Foreskin keratinocyte (primary cell): ENCODE measurements at places on chromosomes 5 and 9. TPM values are rescaled to one million over a fixed set of nuclear protein-coding genes. Genes with fewer than 3 reads are reported as not detected.

The PRRX2 gene
- total RNA-seq: not detected in 2 replicates

The GFRA3 gene
- not detected in 2 replicates for total RNA-seq

The PCDHA12 gene
- 0.03 and 0.07 TPM in 2 replicates for total RNA-seq

The ACOT12 gene
- total RNA-seq: not detected in 2 replicates

The ZDHHC11B gene
- 0.14 TPM in 1 of 2 replicates, not detected in the other for total RNA-seq

The OR1Q1 gene
- not detected in 2 replicates for total RNA-seq

The AFAP1L1 gene
- total RNA-seq: 16.5 and 16.6 TPM in 2 replicates

The HAVCR2 gene
- not detected in 2 replicates for total RNA-seq

The DBH gene
- not detected in 2 replicates for total RNA-seq

DNA sequence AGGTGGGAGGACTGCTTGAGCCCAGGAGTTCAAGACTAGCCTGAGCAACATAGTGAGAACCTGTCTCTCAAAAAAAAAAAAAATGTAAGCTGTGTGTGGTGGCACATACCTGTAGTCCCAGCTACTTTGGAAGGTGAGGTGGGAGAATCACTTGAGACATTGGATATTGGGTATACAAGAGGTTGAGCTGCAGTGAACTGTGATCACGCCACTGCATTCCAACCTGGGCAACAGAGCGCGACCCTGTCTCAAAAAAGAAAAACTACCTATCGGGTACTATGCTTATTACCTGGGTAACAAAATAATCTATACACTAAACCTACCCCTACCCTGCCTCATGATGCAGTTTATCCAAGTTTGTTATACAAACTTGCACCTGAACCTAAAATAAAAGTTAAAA, 64.9 kb downstream of the AOPEP start:
- DNase-seq: no peak

- no peak for DNase-seq
These were observed 229.3 kb downstream of the PCSK1 start for GRCh38 chr5:96203761-96204160.

GRCh38 chr9:16058131-16058549, 505.3 kb downstream of the CCDC171 start:
- peak; percentile 82 for DNase-seq

GRCh38 chr5:132100672-132101261, 27.2 kb downstream of the CSF2 start:
- no peak for DNase-seq

- DNase-seq: no peak
These were observed 122.0 kb downstream of the PRDM9 start for GRCh38 chr5:23629396-23629795.

DNA sequence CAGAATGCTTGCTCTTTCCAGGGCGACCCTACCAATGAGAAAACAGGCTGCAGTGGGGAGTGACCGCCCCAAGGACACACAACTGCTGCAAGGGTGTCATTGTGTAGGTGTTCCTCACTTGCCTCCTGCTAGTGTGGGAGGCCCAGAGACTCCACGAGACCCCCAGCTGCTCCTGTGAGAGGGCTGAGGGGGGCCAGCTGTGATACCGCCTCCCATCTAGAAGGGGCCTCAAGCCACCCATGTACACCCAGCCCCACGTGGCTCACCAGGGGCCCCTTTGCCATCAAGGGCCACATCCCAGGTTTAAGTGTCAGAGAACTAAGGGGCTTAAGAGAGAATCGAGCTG, 1.3 kb upstream of the ASS1 start:
- no peak for DNase-seq

GRCh38 chr5:173858670-173859407, 29.3 kb upstream of the CPEB4 start:
- DNase-seq: no peak

DNA sequence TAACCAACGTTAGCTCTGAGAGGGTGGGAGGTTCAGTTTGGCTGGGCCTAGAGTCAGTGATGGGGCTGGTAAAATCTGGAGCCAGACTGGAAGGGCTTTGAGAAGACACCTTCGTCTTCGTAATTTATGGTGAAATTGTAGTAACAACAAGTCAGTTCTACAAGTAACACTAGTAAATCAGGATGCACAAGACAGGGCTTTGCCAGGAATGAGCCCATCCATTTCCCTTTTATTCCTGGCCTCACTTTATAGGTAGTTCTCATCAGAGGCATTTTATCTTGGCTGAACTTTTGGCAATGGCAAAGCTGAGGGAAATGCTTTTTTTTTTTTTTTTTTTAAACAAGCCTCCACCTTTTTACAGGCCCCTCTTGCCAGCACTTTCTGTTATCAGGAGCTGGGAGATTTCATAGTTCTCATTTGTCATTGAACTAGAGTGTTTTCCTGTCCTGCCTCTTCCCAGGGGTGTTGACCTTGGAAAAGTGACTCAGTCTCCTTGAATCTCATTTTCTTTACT, 110.5 kb upstream of the KLF4 start:
- no peak for DNase-seq

- no peak for DNase-seq
These were observed 626 bp downstream of the OR13C2 start for GRCh38 chr9:104604801-104605200.

DNA sequence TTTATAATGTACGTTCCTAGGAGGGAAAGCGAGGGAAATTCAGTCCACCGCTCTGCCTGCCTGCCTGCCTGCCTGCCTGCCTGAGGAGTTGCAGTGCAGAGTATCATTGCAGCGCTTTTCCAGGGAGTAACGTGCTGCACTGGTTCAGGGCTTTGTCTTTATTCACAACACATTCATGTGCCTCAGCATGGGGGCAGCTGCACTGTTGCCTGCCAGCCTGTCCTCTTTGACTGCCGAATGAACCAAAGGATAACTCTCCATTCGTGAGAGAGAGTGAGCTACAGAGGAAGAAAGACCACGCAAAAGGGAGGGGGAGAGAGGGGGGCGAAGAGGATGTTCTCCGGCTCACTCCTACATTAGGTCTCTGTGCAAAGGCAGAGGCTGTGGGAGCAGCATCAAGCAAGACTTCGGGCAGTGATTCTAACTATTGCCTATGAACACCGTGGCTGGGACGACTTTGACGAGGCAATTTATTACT, 791.2 kb downstream of the MAT2B start:
- no peak for DNase-seq

DNA sequence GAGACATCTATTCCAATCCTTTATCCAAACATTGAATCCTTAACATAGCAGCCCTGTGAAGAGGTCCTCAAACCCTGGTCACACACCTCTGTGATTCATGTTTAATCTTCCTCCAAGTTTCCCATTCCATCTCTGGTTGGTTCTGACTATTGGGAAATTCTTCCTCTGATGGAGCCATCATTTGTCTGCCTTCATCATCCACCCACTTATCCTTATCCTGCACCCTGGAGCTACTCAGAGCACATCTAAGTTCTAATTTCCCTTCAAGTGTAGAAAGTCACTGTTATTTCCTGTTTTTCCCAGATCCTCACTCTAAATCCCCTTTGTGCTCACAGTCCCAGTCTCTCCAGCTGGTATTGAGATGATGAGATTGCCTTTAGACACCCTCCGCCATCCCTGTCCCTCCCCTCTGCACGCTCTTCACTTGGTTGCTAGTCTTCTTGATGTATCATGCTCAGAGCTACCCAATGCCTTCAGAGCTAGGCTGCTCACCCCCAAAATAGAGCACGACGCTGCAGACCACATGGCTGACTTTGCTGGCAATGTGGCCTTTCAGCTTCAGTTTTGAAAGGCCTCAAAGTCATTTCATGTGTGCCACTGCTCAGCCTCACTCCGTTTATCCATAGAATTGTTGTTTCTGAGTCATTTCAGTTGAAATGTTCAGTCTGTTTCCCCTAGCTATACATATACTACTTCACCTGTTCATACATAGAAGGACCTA, 154.3 kb downstream of the PALM2AKAP2 start:
- no peak for DNase-seq

DNA sequence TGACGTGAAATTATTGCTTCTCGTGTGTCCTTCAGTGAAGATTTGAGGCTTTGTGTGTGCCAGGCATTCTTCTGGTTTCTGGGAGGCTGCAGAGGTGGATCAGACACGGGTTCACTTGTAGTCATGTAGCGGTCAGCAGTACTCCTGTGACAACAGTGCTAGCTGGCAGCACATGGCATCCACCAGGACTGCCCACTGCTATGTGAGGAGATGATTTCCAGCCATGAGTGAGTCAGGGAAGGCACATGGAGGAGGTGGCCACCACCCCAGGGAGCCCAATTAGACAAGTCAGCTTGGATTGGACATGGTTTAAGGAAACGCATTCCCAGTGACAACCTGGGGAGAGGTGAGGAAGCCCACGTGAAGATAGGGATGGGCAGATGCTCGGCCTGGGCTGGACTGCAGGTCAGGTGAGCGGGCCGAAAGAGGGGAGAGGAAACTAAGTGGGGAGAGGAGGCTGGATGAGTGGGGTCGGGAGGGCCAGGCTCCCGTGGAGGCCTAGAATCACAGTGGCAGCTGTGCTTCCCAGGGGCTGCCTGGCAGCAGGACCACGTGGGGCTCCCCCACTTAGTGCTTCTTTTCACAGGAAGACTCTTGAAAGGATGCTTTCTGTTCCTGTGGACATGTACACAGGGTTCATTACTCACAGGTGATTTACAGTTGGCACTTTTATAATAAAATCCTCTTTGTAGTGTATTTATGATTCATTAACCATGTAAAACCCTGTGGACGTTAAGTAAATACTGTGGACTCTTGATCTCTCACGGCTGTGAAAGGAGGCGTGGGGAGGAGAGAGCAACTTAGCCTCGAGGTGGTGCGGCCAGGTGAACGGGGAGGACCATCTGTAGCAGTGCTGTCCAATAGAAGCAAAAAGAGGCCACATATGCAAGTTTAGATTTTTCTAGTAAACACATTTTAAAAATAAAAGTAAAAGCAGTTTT, 80.0 kb upstream of the OTULINL start:
- no peak for DNase-seq

DNA sequence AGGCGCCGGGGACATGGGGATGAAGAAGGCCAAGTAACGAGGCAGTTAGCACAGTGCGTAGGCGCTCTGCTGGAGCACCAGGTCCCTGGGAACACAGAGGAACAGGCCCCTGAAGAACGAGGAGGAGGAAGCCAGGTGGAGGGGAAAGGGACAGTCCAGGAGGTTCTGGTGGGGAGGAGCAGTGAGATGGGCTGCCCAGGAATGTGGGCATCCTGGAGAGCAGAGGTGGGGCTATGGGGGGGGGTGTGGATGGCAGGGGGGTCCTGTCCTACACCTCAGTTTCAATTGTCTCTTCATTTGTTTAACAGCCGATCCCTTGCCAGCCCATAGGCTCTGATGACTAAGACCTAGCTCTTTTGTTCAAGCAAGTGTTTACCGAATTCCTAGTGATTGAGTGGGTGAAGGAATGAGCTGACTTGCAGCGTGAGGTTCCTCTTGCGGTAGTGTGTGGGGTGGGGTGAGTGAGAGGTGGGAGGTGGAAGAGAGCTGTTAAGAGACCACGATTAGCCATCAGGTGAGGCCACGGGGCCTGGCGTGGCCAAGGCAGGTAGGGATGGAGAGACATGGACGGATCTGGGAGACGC, 8.4 kb upstream of the PHYHD1 start:
- peak; percentile 96 for DNase-seq

DNA sequence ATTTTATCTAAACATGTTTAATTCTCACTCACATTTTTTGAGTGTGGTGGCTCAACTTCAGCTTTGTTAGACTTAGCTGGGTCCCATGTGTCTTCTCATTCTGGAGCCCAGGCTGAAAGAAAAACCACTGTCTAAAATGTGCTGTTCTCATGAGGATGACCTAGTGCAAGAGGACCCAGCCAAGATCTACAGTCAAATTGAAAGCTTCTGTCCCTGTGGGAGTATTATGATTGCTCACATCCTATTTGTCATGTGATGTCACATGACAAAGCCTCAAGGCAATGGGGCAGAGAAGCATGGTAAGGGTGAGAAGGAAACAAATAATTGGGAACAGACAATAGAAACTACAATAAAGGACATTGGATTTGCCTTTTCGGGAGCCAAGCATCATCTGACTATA, 113.4 kb upstream of the ASTN2 start:
- DNase-seq: no peak

- DNase-seq: no peak
These were observed 7.9 kb downstream of the IGIP start for GRCh38 chr5:140133514-140134167.

- no peak for DNase-seq
These were observed 66.2 kb upstream of the WDR41 start for GRCh38 chr5:77558266-77558665.

DNA sequence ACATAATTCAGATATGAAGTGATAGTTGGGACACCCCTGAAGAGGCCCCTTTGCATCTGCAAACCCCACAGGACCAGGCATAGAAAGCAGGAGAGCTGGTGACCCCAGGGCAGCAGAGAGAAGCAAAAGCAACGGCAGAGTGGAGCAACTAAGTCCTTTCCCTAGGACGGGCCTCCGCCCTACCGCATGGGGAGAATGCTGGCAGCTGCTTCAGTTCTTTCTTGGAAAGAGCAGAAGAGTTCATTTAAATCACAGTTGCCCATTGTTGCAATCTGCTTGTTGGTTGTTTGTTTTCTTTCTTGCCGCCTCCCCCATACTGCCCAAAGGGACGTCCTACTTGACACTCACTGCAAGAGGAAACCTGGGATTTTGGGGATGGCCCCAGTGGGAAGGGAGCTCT, 126.2 kb downstream of the ADAMTS16 start:
- no peak for DNase-seq

- DNase-seq: no peak
These were observed 8.5 kb upstream of the MRNIP start for GRCh38 chr5:179867079-179867465.

GRCh38 chr9:4640027-4640426, 22.1 kb upstream of the PLPP6 start:
- no peak for DNase-seq

DNA sequence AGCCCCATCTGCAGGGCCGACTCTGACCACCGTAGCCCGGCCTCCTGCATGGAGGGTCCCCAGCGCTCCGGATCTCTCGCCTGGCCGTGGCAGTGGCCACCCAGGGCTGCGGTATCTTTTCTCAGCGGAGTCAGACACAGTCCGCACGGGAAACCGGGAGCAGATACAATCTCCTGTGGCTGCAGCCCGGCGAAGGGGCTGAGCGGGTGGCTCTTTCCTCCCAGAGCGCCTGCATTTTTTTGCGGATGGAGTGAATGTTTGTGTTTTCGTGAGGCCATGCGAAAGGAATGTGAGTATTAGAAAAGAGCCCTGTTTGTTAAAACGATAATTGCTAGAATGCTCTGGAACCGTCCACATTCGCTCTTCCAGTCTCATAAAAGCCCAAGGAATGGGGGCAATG, 53.4 kb upstream of the PTCH1 start:
- no peak for DNase-seq

- no peak for DNase-seq
These were observed 36.8 kb downstream of the LIX1 start for GRCh38 chr5:97105501-97106215.

GRCh38 chr9:15618540-15619331, 65.9 kb downstream of the CCDC171 start:
- DNase-seq: no peak

- no peak for DNase-seq
These were observed 133.9 kb upstream of the SPEF2 start for GRCh38 chr5:35483780-35484179.

- DNase-seq: no peak
These were observed 118.1 kb upstream of the LMX1B start for GRCh38 chr9:126495411-126496180.

DNA sequence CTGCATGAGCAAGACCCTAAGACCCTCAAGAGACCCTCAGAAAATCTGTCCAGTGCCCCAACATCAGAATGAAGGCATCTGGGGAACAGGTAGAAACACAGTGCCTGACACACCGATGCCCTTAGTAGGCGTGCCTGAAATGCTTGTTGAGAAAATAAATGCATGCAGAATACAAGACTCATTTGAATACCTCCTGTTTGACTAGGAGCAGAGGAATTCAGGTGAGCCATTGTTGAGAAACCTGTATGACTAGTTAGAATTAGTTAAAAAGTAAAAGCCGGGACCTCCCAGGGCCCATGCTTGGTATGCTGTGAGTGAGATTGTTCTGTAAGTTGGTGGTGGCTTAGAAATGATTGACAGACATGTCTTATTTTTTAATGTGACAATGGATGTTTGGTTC, 55.0 kb downstream of the WWC1 start:
- DNase-seq: peak; percentile 74
